ENCODE measurements at places on chromosomes 13 and 19.

GRCh38 chr13:44843403-44843802 lies 145.9 kb downstream of the NUFIP1 start:
- no peaks in the 10 kb centered on the region for H3K4me1 ChIP-seq
- H3K27ac ChIP-seq: no peak overlapping the region
- no peaks in the 10 kb centered on the region for H3K36me3 ChIP-seq
- H3K27me3 ChIP-seq: no peaks in the 10 kb centered on the region

DNA sequence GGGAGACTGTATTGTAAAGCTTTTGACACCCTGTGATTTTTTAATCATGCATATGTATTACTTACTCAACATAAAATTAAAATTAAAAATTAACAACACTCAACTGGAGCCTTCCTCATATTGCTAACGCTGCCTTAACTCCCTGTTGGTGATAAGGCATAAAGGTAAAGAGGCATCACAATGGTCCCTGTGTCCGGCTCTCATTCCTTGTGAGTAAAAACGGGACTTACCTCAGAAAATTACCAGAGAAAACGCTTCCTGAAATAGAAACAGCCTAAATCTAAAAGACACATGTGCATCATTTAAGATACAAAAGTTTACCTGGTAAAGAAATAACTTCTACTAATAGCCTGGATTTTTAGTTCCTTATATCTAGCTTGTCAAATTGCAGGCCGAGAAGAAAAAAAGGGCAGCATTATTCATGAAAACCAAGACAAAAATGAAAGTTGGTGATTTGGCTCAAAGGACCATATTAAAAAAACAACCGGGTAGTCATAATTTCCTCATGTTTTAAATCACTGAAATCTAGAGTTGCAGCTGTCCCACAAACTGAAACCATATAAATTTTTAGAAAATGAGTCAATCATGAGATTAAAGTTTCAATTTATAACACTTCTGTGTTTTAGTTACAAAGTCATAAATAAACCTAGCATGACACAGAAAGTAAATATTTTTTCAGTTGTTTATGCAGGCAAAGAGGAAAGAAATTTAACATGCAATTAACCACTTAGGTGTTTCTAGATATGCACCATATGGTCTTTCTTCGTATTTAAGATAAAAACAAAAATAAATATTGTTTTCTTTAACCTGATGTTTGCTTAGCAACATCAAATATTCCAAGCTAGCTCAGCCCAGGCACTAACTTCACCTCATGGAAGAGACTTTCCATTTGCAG lies 94.7 kb downstream of the MIPEP start:
- H3K4me3 ChIP-seq: no peak overlapping the region
- no peak overlapping the region for H3K27ac ChIP-seq
- H3K4me1 ChIP-seq: no peaks in the 10 kb centered on the region
- H3K36me3 ChIP-seq: no peaks in the 10 kb centered on the region
- H3K27me3 ChIP-seq: no peaks in the 10 kb centered on the region

- no peaks in the 10 kb centered on the region for H3K4me1 ChIP-seq
- no peak overlapping the region for H3K4me3 ChIP-seq
- no peak for DNase-seq
- no peak overlapping the region for H3K27ac ChIP-seq
- H3K27me3 ChIP-seq: no peaks in the 10 kb centered on the region
- no peaks in the 10 kb centered on the region for H3K36me3 ChIP-seq
These were observed 53.3 kb downstream of the MYO16 start for GRCh38 chr13:108682714-108683113.

DNA sequence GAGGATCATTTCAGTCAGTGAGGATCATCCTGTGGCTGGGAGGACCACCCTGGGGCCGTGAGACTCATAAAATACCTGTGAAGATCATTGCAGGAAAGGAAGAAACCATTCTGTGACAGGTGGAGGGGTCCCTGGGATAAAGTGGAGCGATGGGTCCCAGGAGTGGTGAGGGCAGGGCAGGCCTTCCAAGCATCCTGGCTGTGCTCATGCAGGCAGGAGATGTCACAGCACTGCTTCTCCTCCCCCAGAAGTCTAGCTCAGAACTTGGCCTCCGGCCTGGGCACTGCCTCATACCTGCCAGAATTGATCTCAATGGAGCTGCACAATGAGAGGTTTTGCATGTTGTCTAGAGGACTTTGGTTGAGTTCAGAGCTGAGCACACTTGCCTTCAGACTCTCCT lies 11.1 kb downstream of the KLK1 start:
- no peaks in the 10 kb centered on the region for H3K36me3 ChIP-seq
- no peak overlapping the region for H3K27ac ChIP-seq
- no peaks in the 10 kb centered on the region for H3K4me1 ChIP-seq
- DNase-seq: no peak

GRCh38 chr19:44839276-44839675 lies 6.8 kb upstream of the NECTIN2 start:
- H3K36me3 ChIP-seq: no peaks in the 10 kb centered on the region
- no peak overlapping the region for H3K27ac ChIP-seq
- H3K4me1 ChIP-seq: no peaks in the 10 kb centered on the region
- no peak overlapping the region for H3K4me3 ChIP-seq
- no peak for DNase-seq

DNA sequence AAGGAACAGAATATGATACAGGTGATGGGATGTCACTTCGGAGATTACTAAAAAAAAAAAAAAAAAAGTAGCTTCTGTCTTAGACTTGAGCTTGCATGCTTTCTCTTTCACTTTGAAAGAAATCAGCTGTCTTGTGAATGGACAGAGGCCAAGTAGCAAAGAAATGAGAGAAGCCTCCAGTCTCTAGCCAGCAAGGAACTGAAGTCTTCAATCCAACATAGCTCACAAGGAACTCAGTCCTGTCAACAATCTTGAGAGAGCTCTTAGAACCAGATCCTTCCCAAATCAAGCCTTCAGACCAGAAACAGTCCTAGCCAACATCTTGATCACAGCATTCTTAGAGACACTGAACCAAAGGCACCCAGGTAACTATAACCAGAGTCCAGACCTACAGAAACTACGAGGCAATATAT lies 7.7 kb downstream of the N4BP2L2 start:
- H3K27me3 ChIP-seq: no peaks in the 10 kb centered on the region
- no peak overlapping the region for H3K27ac ChIP-seq
- H3K4me1 ChIP-seq: peaks cover 10% of the 10 kb centered on the region
- DNase-seq: no peak
- H3K36me3 ChIP-seq: peaks cover 2% of the 10 kb centered on the region

- DNase-seq: peak; percentile 74
- H3K36me3 ChIP-seq: no peaks in the 10 kb centered on the region
- no peak overlapping the region for H3K4me3 ChIP-seq
- no peaks in the 10 kb centered on the region for H3K27me3 ChIP-seq
- no peaks in the 10 kb centered on the region for H3K4me1 ChIP-seq
These were observed 13.6 kb upstream of the SHC2 start for GRCh38 chr19:474126-475078.

GRCh38 chr13:48232420-48233045 lies 473 bp upstream of the ITM2B start:
- H3K27ac ChIP-seq: no peak overlapping the region
- H3K4me3 ChIP-seq: peak overlapping the region; percentile 65
- no peaks in the 10 kb centered on the region for H3K36me3 ChIP-seq
- DNase-seq: no peak
- H3K27me3 ChIP-seq: no peaks in the 10 kb centered on the region
- no peaks in the 10 kb centered on the region for H3K4me1 ChIP-seq

DNA sequence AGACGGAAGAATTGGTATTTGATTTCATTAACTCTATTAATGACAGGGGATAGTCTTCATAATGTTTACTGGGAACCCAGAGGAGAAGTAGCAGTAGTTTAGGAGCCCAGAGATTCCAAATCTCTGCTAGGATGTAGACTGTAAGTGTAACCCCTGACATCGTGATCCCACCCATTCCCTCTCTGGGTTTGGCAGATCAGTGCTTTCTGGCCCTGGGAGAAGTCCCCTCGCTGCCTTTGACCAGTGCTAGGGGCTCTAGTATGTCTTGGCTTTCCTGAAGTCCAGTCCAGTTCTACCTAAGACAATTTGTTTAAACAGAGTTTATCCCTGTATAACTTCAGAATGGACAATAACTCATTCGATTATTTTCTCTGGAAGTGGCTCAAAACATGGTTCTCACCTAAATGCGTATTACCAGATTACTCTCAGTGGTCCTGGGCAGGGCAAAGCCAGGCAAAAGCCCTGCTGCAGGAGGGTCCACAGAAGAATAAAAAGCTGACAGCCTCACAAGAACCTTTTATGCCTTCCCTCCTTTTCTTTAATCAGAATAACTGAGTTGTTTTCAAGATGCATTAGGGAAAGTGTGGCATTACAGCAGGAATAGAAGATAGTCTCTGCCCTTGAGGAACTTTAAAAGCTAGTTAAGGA lies 11.8 kb downstream of the KLF5 start:
- H3K27me3 ChIP-seq: no peaks in the 10 kb centered on the region
- no peak for DNase-seq
- peaks cover 2% of the 10 kb centered on the region for H3K4me1 ChIP-seq
- H3K36me3 ChIP-seq: no peaks in the 10 kb centered on the region
- H3K4me3 ChIP-seq: no peak overlapping the region

DNA sequence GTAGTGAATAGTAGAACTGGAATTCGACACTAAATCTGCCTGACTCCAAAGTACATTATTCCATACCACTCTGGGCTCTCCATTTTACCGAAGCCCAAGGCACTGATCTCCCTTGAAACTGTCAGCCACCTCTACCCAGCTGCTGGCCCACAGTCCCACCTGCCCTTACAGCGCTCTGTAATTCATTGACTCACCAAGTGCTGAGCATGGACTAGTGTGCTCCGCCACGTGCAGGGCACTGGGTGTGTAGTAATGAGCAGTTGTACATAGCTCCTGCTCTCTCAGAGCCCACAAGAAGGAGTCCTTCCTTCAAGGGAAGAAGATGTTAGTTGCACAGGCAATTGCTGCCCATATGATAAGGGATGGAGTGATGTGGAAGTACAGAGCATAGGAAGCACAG lies 76.6 kb upstream of the SIAH3 start:
- no peak overlapping the region for H3K4me3 ChIP-seq
- no peak for DNase-seq
- H3K4me1 ChIP-seq: no peaks in the 10 kb centered on the region
- H3K27ac ChIP-seq: no peak overlapping the region
- no peaks in the 10 kb centered on the region for H3K27me3 ChIP-seq
- H3K36me3 ChIP-seq: no peaks in the 10 kb centered on the region

DNA sequence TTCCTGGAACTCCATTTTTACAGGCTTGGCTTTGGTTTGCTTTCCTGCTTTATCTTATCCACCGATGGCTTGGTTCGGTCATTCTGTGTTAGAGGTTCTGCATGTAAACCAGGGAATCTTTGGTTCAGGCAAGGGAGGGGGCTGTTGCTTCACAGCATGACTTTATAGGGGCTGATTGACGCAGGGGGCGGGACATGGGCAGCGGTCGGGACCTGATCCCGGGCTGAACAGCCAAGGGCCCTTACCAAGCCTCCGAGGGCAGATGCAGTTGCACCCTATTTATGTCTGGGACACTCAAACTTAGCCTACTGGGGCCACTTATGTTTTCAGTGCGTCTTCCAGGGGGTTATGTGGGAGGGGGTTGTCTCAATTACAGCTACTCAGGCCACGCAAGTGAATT lies 312.4 kb downstream of the ZNF536 start:
- H3K4me1 ChIP-seq: no peaks in the 10 kb centered on the region
- no peak overlapping the region for H3K27ac ChIP-seq
- no peaks in the 10 kb centered on the region for H3K27me3 ChIP-seq
- DNase-seq: peak; percentile 56
- H3K36me3 ChIP-seq: no peaks in the 10 kb centered on the region

GRCh38 chr13:37385956-37386670 lies 212.5 kb downstream of the POSTN start:
- H3K4me3 ChIP-seq: no peak overlapping the region
- no peak overlapping the region for H3K27ac ChIP-seq
- H3K4me1 ChIP-seq: peaks cover 3% of the 10 kb centered on the region
- H3K27me3 ChIP-seq: no peaks in the 10 kb centered on the region
- DNase-seq: no peak

- H3K27ac ChIP-seq: no peak overlapping the region
- no peak for DNase-seq
- no peaks in the 10 kb centered on the region for H3K27me3 ChIP-seq
- H3K4me1 ChIP-seq: no peaks in the 10 kb centered on the region
- no peaks in the 10 kb centered on the region for H3K36me3 ChIP-seq
These were observed 799.7 kb upstream of the SPRY2 start for GRCh38 chr13:81140675-81141074.

DNA sequence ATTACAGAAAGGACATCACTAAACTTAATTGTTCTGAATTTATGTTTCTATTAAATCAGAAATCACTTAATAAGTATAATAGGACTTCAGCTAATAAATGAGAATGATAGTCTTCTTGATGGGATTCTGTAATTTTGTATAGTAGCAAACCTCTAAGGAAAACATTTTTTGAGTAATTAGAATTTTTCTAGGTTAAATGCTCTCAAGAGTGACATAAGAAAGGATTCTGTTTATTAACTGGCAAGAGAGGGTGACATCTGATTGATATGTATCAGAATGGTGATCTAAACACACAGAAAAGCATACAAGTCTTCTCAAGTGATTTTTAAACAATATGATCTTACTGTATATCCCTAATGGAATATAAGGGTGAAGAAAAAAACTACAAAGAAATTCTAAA lies 1597.7 kb upstream of the PRR20A start:
- no peaks in the 10 kb centered on the region for H3K36me3 ChIP-seq
- H3K4me3 ChIP-seq: no peak overlapping the region
- no peaks in the 10 kb centered on the region for H3K4me1 ChIP-seq
- H3K27ac ChIP-seq: no peak overlapping the region

GRCh38 chr19:18587962-18588610 lies 512 bp upstream of the REX1BD start:
- H3K27me3 ChIP-seq: no peaks in the 10 kb centered on the region
- no peak for DNase-seq
- no peaks in the 10 kb centered on the region for H3K36me3 ChIP-seq
- peak overlapping the region; percentile 80 for H3K4me3 ChIP-seq

GRCh38 chr13:23510979-23511735 lies 59.1 kb upstream of the TNFRSF19 start:
- no peaks in the 10 kb centered on the region for H3K36me3 ChIP-seq
- DNase-seq: no peak
- H3K4me3 ChIP-seq: no peak overlapping the region
- H3K27me3 ChIP-seq: no peaks in the 10 kb centered on the region
- H3K27ac ChIP-seq: no peak overlapping the region

GRCh38 chr13:24459234-24459633 lies 53.3 kb downstream of the PARP4 start:
- no peaks in the 10 kb centered on the region for H3K27me3 ChIP-seq
- no peak overlapping the region for H3K27ac ChIP-seq
- H3K4me1 ChIP-seq: no peaks in the 10 kb centered on the region
- DNase-seq: no peak
- H3K4me3 ChIP-seq: no peak overlapping the region
